ENCODE measurements at places on chromosomes 5 and 9. TPM values are rescaled to one million over a fixed set of nuclear protein-coding genes. Genes with fewer than 3 reads are reported as not detected.

DNA sequence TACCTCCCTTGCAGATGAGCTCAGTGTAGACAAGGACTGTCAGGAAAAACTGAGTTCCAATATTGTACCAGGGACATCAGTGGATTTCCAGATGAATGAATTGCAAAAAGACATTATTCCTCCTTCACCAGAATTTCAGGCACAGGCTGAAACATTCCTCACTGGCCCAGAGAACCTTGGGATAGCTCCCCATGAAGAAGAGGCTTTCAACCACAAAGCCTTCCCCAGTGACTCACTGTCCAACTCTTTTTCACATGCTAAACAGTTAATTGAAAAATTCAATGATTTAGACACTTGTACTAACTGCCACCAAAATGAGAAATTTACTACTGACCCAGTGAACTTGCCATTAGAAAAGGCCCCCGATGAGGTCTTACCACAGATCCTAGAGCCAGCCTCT, 144.5 kb downstream of the UNC13B start:
- DNase-seq, result no peak
- H3K36me3 ChIP-seq, result peaks cover 13% of the 10 kb centered on the region
- no peak overlapping the region for H3K27ac ChIP-seq
- H3K4me1 ChIP-seq, result no peaks in the 10 kb centered on the region
- H3K27me3 ChIP-seq, result no peaks in the 10 kb centered on the region
- no peak overlapping the region for H3K4me3 ChIP-seq

The ZBTB34 gene
- total RNA-seq, result 13.4 TPM

The PDCD1LG2 gene
- 3.0 TPM for total RNA-seq

The RNF180 gene
- 9.8 TPM for total RNA-seq

All from upper lobe of left lung (tissue), 6 donors.